ENCODE measurements at places on chromosomes 11 and 22.

- no peak for DNase-seq
These were observed 4.8 kb downstream of the PHLDA2 start for GRCh38 chr11:2924381-2924780.

GRCh38 chr11:16986434-16987204 is 27.6 kb downstream of the PLEKHA7 start:
- no peak for DNase-seq

- DNase-seq: no peak
These were observed 284.0 kb downstream of the KIRREL3 start for GRCh38 chr11:126716456-126717083.

- DNase-seq: no peak
These were observed 29.6 kb downstream of the AMPD3 start for GRCh38 chr11:10484461-10485180.

- peak; percentile 14 for DNase-seq
These were observed 813.3 kb downstream of the OPCML start for GRCh38 chr11:132718711-132719671.

DNA sequence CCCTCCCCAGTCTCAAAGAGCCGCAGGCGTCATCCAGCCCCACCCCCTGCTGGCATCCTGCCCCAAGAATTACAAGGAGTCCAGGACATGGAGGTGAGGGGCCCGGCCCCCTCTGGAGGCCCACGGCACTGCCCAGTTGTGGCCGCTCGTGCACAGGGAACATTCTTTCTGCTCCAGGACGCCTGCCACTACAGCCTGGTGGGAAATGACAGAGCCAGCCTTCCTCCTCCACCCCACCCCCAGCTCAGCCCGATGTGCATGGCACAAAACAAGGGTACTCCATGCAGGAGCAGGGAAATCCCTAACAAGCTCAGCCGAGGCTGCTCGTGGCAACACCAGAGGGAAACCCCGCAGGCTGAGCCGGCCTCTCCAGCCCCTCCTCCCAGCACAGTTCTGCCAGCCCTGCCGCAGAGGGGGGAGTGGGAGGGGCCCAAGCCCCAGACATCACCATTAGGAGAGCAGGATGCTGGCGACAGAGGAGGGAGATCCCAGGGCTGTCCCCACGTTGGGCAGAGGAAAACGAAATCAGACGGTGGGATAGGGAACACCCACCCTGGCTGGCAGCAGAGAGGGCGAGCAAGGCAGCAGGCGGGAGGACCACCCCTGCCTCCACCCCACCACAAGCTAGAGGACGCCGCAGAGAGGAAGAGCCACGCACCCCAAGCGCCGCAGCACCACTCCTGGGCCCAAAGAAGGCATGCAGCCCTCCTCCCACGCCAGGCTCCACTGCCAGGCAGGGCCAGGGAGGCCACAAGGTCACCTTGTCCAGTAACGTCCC is 10.0 kb downstream of the IGSF9B start:
- no peak for DNase-seq

GRCh38 chr11:128204898-128205297 is 382.5 kb downstream of the ETS1 start:
- DNase-seq: no peak

DNA sequence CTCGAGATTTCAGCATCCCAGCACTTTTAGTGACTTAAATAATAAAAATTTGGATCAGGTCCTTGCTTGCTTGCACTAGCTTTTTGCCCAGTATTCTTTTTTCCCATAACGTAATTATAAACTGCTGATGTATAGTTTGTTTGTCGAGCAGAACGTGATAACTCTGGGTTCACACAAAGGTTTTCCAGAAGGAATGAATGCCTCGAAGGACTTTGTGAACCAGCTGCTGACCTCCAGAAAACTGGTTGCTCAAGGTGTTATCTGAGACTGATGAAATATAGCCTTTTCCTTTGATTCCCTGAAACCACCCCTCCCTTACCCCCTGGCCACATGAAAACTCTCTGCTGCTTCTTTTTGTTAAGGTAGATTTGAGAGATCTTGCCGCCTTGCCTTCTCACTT is 229.1 kb upstream of the CARD18 start:
- no peak for DNase-seq

- DNase-seq: no peak
These were observed 42.9 kb downstream of the DCDC1 start for GRCh38 chr11:31326470-31327148.

- DNase-seq: no peak
These were observed 193.5 kb upstream of the PITPNB start for GRCh38 chr22:28112548-28113043.

DNA sequence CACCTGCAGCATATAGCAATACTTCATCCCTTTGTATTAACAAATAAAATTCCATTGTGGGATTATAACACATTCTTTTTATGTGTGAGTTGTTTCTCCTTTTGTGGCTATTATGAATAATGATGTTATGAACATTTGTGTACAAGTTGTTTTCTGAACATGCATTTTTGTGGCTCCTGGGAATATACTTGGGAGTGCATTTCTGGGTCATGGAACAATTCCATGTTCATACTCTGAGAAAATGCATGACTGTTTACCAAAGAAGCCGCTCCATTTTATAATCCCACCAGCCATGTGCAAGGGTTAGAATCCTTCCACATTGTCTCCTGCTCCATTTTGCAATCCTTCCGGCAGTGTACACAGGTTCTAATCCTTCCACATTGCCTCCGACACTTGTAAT is 713.8 kb downstream of the TBC1D22A start:
- no peak for DNase-seq

- no peak for DNase-seq
These were observed 612.2 kb downstream of the CNTN5 start for GRCh38 chr11:99632969-99633368.

DNA sequence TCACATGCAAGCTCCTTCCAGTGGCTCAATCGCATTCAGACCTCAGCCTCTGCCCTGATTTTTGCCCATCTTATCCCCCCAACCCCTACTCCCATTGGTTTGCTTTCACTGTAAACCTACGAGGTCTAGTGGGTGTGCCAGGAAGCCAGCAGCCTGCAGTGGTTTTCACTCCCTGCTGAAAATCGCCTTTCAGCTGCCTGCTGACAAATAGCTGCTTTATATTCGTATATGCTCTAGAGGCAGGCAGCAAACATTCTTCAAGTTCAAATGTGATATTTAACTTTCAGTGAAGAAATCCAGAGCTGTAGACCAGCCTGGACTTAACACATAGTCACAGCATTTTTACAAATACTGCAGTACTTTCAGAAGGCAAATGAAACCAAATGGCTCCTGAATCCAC is 92.8 kb upstream of the APOA1 start:
- no peak for DNase-seq

GRCh38 chr11:60124802-60125432 is 36.5 kb downstream of the MS4A2 start:
- DNase-seq: no peak

GRCh38 chr11:117837070-117837776 is 12.7 kb upstream of the FXYD2 start:
- DNase-seq: no peak

GRCh38 chr22:30045901-30046715 is 34.2 kb upstream of the HORMAD2 start:
- no peak for DNase-seq

DNA sequence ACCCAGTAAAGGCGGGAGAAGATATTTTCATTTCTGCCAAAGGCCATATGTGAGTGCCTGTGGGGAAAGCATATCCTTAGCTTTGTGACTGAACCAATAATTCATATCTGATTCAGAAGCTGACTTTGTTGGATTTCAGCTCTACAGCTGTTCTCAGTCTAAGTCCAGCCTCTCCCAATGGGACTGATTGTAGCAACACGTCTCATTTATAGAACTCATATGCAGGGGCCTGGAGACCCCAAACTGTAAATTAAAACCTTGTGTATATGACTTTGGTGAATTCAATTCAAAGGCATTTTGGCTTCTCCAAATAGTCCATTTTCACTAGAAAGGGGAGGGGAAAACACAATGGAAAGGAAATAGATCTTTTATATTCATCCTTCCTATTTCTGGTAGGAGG is 250.4 kb upstream of the SORL1-AS1 start:
- DNase-seq: no peak

DNA sequence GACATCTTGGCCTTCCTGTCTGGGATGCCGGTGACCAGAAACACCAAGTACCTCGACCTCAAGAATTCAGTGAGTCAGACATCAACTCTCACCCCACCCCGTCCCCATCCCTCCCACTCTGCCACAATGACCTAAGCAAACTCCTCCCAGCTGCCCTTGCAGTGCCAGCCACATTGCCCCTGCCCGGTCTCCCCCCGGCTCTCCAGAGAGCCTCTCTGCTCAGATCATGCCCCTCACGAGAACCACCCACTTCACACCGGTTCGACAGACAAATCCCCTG is 23.6 kb upstream of the MYRF start:
- no peak for DNase-seq

DNA sequence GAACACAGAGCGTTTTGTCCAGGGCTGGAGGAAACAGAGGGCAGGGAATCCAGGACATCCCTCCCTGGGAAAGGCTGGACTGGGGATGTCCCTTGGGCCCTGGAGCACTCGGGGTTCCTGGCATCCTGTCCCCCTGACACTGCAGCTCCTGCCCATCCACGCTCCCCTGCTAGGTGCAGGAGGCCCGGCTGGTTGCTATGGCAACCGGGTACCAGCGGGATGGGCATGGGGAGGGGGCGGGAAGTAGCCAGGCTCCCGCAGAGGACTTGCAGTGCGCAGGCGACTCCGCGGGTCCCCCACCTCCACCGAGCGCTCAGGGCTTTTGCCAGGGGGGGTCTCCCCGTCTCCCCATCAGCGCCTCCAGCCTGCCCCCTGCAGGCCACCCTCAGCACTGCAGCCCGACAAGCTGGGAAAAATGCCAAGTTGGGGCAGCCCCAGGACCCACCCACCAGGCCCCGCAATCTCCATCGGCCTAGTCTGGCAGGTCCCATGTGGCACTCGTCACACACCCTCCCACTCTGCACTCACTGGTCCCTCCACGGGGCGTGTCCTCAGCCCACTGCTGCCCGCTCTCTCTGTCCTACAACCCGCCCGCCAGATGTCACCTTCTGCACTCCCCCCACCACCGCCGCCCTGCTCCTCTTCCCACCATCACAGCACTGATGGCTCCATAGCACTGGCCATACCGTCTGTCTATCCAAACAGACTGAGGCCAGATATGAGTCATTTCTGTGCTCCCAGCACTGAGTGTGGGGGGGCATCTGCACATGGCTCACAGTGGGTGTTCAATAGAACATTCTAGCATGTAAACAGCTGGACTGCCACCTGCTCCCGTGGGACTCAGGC is 31.5 kb downstream of the KIAA0930 start:
- no peak for DNase-seq

- DNase-seq: no peak
These were observed 46.4 kb downstream of the RAB30 start for GRCh38 chr11:83025267-83025704.

DNA sequence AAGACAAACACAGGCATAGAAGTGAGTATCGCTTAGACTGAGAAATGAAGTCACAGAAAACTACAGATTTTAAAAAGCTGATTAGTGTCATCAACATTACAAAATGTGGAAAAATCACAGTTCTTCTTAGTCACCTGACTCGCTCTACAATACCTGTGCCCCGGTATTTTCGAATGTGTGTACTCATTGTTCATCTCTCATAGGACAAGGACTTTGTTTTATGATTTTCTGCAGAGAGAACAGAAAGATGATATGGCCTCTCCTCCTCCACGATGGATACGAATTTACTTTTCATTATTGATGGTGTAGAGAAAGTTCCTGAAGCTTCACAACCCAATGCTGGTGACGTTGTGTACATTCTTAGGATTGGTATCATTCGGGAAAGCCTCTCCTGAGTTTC is 29.4 kb upstream of the GAL start:
- no peak for DNase-seq

GRCh38 chr11:35192347-35192746 is 53.4 kb downstream of the CD44 start:
- DNase-seq: no peak

- DNase-seq: peak; percentile 94
These were observed at the start of gene ATP6V1E1 for GRCh38 chr22:17628406-17629172. TSS of gene ATP6V1E1 (minus strand) at chr22:17628749. CDS start at chr22:17628635, 114 bp downstream.

GRCh38 chr22:41123151-41123550 is 30.8 kb downstream of the EP300 start:
- DNase-seq: no peak

- no peak for DNase-seq
These were observed 154.9 kb downstream of the CACNA1I start for GRCh38 chr22:39725351-39726035.

DNA sequence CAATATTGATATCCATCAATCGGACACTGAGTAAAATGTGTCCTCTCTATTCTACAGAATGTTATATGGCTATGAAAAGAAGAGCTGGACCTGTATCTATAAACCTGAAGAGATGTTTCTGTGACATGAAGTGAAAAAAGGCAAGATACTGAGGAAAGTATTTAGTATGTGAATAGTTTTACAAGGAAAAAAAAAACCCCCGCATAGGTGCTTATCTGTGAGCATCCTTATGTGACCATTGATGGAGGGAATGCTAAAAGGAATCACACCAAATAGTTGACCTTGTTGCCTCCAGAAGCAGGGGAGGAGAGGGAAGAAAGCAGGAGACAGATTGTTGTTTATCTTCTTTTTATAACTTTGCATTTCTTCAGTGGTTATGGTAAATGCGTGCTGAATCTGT is 661 bp upstream of the PRG2 start:
- no peak for DNase-seq

- DNase-seq: no peak
These were observed 350.9 kb upstream of the CCDC179 start for GRCh38 chr11:23211221-23211620.

DNA sequence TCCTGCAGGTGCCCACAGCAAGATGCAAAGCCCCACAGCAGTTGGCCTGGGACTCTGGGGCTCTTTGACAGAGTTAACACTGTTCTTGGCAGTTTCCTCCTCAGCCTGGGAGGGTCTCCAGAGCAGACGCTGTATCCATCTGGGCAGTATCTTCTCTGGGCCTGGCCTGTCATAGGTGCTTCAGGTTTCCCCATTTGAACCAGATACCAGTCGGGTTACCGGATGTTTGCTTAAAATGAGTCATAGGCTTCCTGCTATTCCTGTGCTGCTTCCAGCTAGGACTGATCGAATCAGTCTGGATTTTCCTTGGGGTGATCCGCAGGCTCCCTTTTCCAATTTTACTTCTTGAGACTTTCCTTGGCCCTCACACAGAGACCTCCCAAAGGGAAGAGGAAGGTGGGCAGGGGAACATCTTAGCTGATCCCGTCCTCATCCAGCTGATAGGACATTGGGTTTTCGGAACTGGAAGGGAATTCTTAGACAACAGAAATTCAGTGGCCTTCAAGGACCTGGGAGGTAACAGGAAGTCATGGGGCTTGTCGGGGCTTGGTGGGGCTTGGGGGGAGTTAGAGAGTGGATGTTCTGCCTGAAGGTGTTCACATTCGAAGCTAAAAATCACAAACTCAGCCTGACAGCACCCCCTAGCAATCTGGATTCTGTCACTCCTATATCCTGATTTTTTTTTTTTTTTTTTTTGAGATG is 2.4 kb upstream of the RANGAP1 start:
- no peak for DNase-seq

DNA sequence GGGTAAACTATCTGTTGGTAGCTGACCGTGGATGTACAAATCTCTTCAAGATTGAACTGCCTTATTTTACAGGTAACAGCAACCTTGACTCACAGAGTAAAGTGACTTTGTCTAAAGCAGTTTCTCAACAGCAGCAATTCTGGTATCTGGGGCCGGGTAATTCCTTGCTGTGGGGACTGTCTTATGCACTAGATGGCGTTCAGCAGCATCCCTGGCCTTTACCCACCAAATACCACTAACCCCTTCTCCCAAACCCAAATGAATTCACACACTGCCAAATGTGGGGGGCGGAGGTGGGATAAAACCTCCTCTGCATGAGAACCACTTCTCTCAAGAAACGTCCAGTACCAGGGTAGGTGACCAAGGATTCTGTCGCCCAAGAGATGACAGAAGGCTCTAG is 1.7 kb upstream of the INCENP start:
- DNase-seq: no peak
